Inflammatory macrophage treated with lipopolysaccharide for 1 hour (primary cell): ENCODE measurements at places on chromosomes 6 and 20.

DNA sequence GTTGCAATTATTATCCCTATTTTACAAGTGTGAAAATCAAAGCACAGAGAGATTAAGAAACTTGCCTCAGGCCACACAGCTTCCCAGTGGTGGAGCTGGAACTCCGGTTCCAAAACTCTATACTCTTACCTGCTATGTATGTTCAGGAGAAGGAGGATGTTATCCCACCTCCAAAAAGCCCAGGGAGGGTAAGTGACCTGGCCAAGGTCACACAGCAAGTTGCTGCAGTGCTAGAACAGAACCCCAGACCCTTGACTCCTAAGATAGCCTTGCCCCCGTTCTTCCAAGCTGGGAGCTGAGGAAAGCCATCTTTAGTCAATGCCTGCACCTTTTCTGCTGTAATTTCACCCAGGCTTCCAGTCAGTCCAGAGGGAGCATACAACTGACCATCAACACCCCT, 42.3 kb downstream of the BPIFB1 start:
- DNase-seq: no peak

DNA sequence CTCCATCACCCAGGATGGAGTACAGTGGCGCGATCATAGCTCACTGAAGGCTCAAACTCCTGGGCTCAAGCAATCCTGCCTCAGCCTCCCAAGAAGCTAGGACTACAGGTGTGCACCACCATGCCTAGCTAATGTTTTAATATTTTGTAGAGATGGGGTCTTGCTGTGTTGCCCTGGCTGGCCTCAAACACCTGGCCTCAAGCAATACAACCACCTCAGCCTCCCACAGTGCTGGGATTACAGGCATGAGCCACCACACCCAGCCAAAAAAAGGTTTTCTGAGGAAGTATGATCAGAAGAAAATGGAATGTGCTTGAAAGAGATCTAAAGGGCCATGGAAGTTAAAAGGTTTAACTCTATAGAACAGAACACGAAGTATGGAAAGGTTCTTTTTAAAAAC, 8.7 kb downstream of the RBBP9 start:
- no peak for DNase-seq

- DNase-seq: no peak
Observed at GRCh38 chr20:24492031-24492607, 22.7 kb downstream of the SYNDIG1 start.

GRCh38 chr6:6975459-6976111, 132.2 kb upstream of the RREB1 start:
- DNase-seq: no peak

DNA sequence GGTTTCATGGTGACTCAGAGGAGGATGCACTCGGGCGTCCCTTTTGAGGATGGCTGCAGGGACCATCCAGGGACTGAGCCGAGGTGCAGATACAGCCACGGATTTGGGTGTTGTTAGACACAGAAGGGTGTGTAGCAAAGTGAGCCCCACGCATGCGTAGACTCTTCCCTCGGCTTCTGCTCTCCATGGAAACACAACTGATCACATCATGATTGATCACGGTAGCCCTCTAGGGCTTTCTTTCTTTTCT, 606 bp upstream of the ULBP1 start:
- DNase-seq: no peak

DNA sequence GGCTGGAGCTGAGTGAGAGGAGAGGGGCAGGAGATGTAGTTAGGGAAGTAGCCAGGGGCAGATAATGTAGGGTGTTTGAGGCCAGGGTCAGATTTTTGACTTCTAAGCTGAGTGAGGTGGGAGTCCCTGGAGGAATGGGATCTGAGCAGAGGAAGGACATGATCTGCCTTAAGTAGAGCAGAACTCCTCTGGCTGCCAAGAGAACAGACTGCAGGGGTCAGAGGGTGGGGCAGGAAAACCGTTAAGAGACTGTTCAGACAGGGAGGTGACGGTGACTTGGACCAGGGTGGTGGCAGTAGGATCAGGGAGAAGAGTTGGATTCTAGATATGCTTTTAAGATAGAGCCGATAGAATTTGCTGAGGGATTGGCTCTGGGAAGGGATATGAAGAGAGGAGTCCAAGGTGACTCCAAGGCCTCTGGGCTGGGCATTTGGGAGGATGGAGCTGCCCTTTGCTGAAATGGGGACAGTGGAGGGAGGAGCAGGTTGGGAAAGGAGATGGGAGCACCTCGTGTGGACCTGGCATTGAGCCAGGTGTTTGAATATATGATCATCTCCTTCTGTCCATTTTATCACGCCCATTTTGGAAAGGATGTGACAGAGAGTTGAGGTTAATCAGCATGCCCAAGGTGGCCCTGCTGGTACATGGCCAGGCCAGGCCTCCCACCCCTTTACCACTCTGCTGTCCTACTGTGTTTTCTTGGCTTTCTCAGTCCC, 18.8 kb downstream of the EYA2 start:
- DNase-seq: no peak

GRCh38 chr6:169828176-169828575, 76.8 kb downstream of the ERMARD start:
- DNase-seq: no peak

GRCh38 chr6:57173886-57174510, 1.9 kb downstream of the BAG2 start:
- DNase-seq: peak; percentile 40

DNA sequence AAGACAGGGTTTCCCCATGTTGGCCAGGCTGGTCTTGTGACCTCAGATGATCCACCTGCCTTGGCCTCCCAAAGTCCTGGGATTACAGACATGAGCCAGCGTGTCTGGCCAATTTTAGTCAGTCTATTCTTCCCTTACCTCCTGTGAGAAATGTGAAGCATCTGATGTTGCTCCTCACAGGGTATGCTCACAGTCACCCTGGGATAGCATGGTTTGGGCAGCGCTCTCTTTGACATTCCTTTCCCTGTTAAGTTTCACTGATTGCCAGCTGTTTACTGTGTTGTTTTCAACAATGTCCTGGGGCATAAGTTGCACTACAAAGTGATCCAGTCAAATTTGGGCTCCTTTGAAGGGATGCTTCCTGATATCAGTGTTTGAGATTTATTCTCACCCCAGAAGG, 13.1 kb downstream of the CDC5L start:
- DNase-seq: no peak

- DNase-seq: no peak
Observed at GRCh38 chr20:36959242-36959641, 7.7 kb upstream of the SAMHD1 start.

GRCh38 chr6:157667211-157668008, 155.6 kb upstream of the SNX9 start:
- DNase-seq: peak; percentile 35

DNA sequence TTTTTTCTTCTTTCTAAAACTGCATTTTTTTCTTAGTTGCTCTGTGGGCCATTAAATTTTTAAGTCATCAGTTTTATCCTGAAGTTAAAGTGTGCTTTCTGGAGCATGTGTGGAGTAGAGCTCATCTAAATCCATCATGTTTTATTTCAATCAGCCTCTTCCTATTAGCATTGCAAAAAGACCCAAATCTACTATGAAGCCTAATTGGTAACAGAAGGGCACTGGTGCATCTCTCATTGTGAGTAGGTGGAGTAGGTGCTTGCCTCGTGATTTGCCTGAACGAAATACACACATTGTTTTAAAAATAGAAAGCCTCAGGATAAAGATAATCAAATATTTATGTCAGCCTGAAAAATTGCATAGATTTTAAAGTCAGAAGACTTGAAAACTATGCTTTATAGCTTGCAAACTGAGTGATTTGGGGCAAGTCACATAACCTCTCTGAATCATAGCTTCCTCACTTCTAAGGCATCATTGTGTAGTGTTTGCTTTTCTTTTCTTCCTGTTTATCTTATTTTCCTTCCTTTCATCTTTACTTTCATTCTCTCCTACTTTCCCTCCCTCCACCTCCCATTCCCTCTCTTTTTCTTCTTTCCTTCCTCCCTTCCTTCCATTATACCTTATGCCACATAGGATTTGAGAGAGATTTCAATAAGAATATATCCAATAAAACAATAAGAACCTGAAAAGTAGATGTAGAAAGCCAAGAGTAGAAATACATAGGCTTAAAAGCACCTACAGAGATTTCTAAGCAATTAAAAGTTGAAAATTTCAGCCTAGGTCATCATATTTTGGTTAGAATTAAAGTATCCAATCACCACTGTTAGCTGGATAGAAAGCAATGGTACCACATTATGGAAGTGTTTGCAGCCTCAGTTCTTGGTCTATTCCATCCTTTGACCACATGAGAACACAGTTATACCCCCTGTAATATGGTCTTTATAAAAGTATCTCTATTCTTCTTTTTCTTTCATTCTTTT, 49.6 kb upstream of the RNF146 start:
- no peak for DNase-seq

DNA sequence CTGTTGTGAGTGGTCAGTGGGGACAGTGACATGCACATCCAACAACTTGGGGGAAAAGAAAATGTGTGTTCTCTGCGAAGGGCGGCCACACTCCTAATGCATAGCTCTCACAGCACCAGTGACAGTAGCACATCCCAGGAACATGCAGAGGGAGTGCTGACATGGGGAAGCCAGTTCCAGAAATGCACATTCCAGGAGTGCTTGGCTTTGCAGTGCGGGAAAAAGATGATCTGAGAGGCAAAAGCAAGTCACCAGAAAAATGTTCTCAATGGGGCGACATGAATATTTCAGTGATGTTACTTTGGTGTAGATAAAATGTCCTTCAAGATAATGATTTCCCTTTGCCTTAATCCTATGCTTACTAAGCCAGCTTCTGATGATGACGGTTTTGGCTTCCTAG, 42.9 kb upstream of the PDE10A start:
- DNase-seq: no peak

DNA sequence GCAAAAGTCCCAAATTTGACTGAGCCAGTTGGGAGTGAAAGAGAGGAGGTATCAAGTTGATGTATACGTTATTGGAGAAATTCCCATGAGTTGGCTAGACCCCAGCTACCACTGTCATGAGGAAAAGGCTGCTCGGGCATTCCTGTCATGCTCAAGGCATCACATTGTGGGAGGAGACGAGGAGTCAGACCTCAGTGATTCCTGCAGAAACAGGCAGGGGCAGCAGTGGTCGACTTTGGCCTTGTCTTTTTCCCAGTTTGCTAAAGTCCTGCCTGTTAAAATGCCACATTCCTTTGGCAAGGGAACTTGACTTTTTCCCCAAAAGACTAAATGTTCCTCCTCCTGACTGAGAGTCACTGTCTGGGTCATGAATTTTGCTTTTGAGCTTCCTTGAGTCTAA, 295.5 kb upstream of the HS3ST5 start:
- no peak for DNase-seq

- DNase-seq: peak; percentile 1
Observed at GRCh38 chr6:141562186-141562811, 570.4 kb upstream of the GJE1 start.

GRCh38 chr20:2814076-2814475, 711 bp upstream of the C20orf141 start:
- DNase-seq: no peak

DNA sequence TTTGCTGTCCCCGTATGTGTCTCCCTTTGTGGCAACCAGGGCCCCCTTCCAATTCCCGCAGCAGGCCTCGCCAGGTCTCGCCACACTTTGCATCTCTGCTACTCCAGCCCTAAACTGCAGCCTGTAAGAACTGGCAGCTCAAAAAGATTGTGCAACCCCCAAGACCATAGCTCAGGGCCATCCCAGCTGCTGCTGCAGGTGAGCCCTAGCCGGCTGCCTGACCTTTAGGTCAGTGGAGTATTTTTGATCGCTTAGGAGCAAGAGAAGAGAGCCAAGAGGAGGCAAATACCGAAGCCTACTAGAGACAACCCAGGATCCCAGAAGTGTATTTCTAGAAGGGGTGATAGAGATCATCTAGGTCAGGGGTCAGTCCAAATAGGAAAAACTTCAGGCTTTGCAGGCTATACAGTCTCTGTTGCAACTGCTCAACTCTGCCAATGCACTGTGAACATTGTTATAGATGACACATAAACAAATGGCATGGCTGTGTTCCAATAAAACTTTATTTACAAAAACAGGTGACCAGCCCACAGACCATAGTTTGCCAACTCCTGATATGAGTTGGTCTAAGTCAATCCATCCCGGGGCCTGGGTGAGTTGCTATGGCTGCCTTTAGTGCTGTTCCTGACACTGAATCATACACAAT, 138.4 kb downstream of the EYA2 start:
- DNase-seq: no peak

GRCh38 chr6:47420394-47421371, 56.9 kb upstream of the CD2AP start:
- no peak for DNase-seq

DNA sequence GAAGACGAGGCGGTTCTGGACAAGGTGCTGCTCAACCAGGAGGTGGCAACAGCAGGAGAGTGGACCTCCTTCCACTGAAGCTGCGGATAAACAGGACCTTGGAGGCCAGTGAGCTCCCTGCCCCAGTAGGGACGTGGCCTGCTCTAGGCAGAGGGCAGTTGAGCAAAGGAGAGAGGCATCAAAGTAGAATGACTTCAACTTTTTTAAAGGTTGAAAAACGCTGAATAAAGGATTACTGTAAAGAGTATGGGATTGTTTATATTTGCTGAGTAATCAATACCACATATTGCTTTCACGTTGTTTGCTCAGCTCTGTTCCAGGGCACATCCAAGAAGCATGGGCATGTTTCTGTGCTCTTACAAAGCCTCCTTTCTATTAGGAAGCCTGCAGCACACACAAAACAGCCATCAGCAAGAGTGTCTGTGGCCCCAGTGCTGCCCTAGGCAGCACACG, 48.1 kb downstream of the ERMARD start:
- no peak for DNase-seq

DNA sequence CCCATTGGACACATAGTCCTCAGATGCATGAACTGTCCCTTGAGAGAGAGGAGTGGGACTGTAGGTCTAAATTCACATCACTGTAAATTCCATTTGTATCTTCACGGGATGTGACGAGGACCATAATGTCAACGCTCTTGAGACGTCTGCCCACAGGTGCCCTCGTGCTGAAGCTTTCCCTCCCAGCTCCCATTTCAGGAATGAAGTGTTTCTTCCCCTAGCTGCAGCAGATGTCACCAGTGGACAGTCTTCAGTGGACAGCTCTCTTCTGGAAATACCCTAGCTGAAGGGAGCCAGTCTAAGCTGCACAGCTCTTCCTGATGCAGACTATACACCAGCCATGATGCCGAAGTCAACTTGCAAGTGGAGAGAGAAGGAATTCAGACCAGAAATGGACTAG, 217.4 kb upstream of the ECI2 start:
- no peak for DNase-seq

DNA sequence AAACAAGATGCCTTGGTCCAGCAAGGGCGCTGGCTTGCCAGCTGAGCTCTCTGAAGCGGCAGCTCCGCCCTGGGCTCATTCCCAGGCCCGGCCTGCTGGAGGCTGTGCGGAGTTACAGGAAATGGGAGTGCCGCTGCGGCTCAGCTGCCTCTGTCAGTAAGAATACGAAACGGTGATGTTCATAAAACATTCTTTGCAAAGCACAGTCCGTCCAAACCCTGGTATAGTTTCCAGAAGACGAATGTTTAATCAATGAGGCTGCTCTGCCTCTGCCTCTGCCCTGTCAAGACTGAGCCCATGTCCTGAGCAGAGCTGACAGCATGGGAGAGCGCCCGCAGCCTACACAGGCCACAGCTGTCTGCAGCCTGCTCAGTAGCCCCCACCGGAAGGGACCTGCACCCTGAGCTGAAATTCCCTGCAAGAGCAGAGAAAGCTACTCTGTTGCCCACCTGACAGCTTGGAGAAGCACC, 153.3 kb upstream of the SNX9 start:
- DNase-seq: peak; percentile 30
